ENCODE measurements at places on chromosomes 3 and 15. TPM values are rescaled to one million over a fixed set of nuclear protein-coding genes. Genes with fewer than 3 reads are reported as not detected.

- no peaks in the 10 kb centered on the region for H3K36me3 ChIP-seq
- H3K27me3 ChIP-seq, result no peaks in the 10 kb centered on the region
- H3K4me3 ChIP-seq, result no peak overlapping the region
- no peak overlapping the region for H3K27ac ChIP-seq
- DNase-seq, result no peak
These were observed 22.6 kb upstream of the PEX5L start for GRCh38 chr3:180059356-180059755.

- no peaks in the 10 kb centered on the region for H3K27me3 ChIP-seq
- DNase-seq, result no peak
- H3K4me1 ChIP-seq, result peaks cover 4% of the 10 kb centered on the region
- peaks cover 6% of the 10 kb centered on the region for H3K36me3 ChIP-seq
- H3K4me3 ChIP-seq, result no peak overlapping the region
- no peak overlapping the region for H3K27ac ChIP-seq
These were observed 129.8 kb upstream of the PHLDB2 start for GRCh38 chr3:111729087-111729846.

DNA sequence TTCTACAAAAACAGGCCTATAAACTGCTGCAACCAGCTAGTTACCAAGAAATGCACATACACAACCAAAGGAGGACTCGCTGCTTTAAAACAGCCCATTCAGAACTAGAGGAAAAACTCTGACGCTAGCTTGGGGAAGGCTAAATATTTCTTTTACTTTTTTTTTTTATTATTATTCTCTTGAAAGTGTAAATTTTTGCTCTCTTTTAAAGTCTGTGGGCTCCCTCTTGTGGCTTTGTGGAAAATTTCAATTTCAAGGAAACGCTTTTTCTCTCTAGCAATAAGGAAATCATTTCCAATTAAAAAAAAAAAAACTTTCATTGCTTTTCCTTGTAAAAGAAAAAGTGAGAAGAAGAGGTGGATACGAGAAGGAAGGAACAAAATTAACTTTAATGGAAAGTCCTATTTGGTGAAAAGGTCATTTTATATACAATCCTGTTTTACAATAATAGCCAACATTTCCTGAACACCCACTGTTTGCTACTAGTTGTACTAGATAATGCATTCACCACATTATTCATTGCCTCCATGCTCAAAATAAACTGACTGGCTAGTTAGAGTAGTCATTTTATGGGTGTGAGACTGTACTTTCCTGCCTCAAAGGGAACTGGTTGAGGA lies 51.2 kb upstream of the SAMMSON start:
- H3K27ac ChIP-seq, result no peak overlapping the region
- DNase-seq, result no peak
- no peak overlapping the region for H3K4me3 ChIP-seq
- H3K27me3 ChIP-seq, result no peaks in the 10 kb centered on the region
- no peaks in the 10 kb centered on the region for H3K36me3 ChIP-seq

GRCh38 chr3:77125966-77126365 lies 86.1 kb downstream of the ROBO2 start:
- DNase-seq, result no peak
- H3K4me3 ChIP-seq, result no peak overlapping the region
- no peaks in the 10 kb centered on the region for H3K4me1 ChIP-seq
- no peaks in the 10 kb centered on the region for H3K36me3 ChIP-seq

GRCh38 chr3:20056725-20057611 lies 16.7 kb downstream of the KAT2B start:
- H3K4me3 ChIP-seq, result no peak overlapping the region
- peaks cover 34% of the 10 kb centered on the region for H3K4me1 ChIP-seq
- H3K27ac ChIP-seq, result no peak overlapping the region
- no peak for DNase-seq

DNA sequence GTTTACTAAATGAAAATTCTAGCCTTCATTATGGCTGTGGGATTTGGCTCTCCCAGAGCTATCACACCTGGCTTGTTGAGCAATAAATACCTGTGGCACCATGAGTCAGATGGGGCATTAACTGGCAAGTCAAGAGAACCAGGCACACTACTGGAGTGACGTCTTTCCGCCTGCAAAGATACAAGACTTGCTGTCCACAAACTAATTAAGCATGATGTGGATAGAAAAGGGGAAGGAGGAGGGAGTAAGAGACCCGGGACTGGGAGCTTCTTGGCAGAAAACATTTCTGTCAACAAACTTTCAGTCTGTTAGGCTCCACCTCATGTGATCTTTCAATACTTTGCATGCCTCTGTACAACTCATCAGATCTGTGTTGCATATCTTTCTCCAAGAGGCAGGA lies 56.5 kb downstream of the CLDN1 start:
- H3K4me3 ChIP-seq, result no peak overlapping the region
- H3K27ac ChIP-seq, result no peak overlapping the region
- H3K27me3 ChIP-seq, result peaks cover 5% of the 10 kb centered on the region
- H3K4me1 ChIP-seq, result no peaks in the 10 kb centered on the region

The IL5RA gene
- total RNA-seq, result not detected

The SCAMP5 gene
- total RNA-seq, result 1.1 TPM

All from activated CD8-positive, alpha-beta T cell treated with anti-CD3 and anti-CD28 coated beads, Interleukin-2, amount 10 ng/mL, durations not matched to agents 7 days and 5 days (primary cell).